ENCODE measurements at places on chromosomes 12 and 14.

- H3K4me1 ChIP-seq: peaks cover 12% of the 10 kb centered on the region
- no peak overlapping the region for H3K27ac ChIP-seq
- H3K27me3 ChIP-seq: no peaks in the 10 kb centered on the region
- H3K4me3 ChIP-seq: no peak overlapping the region
Measured at GRCh38 chr12:32569259-32569658, 109.8 kb upstream of the DNM1L start.

DNA sequence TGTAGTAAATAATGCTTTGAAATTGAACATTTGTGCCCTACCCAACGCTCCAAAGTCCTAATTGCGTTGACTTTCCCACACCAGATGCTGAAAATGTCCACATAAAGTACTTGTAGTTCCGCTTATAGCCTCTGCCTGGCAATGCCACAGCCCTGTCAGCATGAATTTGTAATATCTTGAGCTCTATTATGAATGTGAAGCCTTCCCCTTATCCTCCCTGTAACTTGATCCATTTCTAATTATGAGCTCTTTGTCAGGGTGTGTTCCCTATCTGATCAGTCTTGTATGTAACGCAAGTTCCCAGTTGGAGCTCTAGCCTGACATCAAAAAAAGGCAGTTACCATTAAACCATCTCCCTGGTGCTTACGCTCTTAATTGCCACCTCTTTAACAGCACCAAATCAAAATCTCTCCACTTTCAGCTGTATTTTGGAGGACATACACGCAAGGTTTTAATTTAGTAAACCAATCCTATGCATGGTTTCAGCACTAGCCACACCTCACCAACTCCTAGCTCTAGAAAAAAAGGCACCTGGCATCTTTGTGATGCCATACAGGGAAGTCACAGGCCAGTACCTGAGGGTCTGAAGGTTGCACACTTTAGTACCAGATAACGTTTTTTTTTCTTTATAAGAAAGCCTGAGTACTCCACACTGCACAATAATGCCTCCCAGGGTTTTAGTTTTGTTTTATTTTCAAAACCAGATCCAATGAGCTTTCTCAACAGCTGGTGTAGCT, 69.3 kb downstream of the EEA1 start:
- H3K27ac ChIP-seq: no peak overlapping the region
- H3K4me3 ChIP-seq: no peak overlapping the region
- H3K4me1 ChIP-seq: no peaks in the 10 kb centered on the region
- peak; percentile 30 for DNase-seq
- peaks cover 2% of the 10 kb centered on the region for H3K36me3 ChIP-seq

- H3K27ac ChIP-seq: no peak overlapping the region
- H3K36me3 ChIP-seq: no peaks in the 10 kb centered on the region
- H3K4me3 ChIP-seq: no peak overlapping the region
- no peaks in the 10 kb centered on the region for H3K27me3 ChIP-seq
- DNase-seq: peak; percentile 7
Measured at GRCh38 chr12:94874518-94875302, 128.8 kb downstream of the NDUFA12 start.

DNA sequence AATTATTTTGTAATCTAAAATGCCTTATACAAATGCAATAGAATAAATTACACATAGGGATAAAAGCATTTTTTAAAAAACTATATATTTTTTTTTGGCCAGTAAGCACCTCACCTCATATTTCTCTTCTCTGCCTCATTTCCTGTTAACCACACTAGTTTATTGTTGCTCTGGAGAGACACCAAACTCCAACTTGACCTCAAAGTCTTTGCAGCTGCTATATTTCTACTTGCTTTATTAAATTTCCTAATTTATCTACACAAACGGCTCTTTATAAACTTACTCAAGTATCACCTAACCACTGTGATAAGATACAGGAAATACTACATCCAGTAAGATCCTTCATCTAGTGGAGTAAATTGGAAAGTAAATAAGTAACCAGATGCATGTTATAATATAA, 622.3 kb downstream of the C12orf50 start:
- H3K36me3 ChIP-seq: no peaks in the 10 kb centered on the region
- H3K27ac ChIP-seq: no peak overlapping the region
- DNase-seq: no peak
- H3K27me3 ChIP-seq: no peaks in the 10 kb centered on the region

DNA sequence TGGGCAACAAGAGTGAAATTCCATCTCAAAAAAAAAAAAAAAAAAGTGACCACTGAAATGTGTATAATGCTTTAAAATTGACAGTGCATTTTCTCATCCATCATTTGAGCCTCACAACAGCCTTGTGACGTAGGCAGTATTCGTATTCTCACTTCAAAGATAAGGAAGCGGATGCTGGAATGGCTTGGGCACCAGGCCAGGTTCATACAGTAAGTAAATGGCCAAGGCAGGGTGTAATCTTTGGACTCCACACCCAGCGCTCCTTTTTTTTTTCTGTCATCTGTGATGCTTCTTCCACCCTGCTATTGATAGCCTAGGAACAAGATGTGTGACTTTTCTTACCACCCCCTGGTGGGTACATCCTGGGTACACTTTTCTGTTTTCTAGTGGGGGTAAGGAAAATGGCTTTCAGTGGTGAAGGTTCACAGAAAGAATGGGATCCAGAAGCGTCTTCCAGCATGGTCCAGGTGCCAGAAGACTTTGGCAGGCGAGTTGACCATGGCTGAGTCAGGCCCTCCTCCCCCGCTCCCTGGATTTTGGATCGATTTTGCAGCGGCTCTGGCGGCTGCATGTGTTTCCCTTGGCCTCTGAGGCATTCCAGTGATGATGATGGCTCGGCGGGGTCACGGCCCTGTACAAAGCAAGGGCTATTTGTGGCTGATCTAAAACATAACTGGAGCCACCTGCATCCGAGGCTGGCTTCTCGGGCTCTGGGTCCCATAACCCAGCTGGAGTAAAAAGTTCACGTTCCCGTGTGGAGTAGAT, 110.6 kb downstream of the CACNA1C start:
- no peaks in the 10 kb centered on the region for H3K27me3 ChIP-seq
- no peak for DNase-seq
- H3K4me3 ChIP-seq: no peak overlapping the region
- no peak overlapping the region for H3K27ac ChIP-seq
- no peaks in the 10 kb centered on the region for H3K36me3 ChIP-seq

GRCh38 chr14:94407906-94408305, 19.5 kb upstream of the SERPINA1 start:
- no peak overlapping the region for H3K27ac ChIP-seq
- H3K27me3 ChIP-seq: no peaks in the 10 kb centered on the region
- no peaks in the 10 kb centered on the region for H3K36me3 ChIP-seq
- H3K4me1 ChIP-seq: peaks cover 3% of the 10 kb centered on the region

GRCh38 chr12:12724421-12725085, 7.4 kb downstream of the CDKN1B start:
- H3K27ac ChIP-seq: peak overlapping the region; percentile 84
- no peaks in the 10 kb centered on the region for H3K27me3 ChIP-seq
- no peak for DNase-seq
- no peaks in the 10 kb centered on the region for H3K36me3 ChIP-seq

- no peaks in the 10 kb centered on the region for H3K27me3 ChIP-seq
- H3K4me1 ChIP-seq: no peaks in the 10 kb centered on the region
Measured at GRCh38 chr12:128298091-128298748, 31.2 kb downstream of the TMEM132C start.

DNA sequence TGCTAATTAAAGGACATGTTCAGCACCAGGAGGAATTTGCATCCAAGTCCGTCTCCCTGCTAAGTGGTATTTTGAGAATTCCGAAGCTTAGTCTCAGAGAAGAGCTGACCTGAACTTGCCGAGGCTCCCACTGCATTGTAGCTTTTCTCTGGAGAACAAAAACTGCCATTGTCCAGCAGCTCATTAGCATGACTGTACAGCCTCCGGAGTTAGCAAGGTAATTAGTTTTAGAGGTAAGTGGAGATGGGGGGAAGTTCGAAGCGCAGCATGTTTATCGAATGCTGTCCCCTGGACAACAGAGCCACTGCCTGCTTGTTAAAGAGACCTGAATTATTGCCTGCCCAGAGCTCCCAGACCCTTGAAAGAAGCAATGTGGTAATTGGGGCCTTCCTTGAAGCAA, 160.3 kb upstream of the PELI2 start:
- H3K27me3 ChIP-seq: no peaks in the 10 kb centered on the region
- no peak for DNase-seq
- peaks cover 4% of the 10 kb centered on the region for H3K4me1 ChIP-seq
- H3K27ac ChIP-seq: no peak overlapping the region
- H3K36me3 ChIP-seq: no peaks in the 10 kb centered on the region
- H3K4me3 ChIP-seq: no peak overlapping the region

DNA sequence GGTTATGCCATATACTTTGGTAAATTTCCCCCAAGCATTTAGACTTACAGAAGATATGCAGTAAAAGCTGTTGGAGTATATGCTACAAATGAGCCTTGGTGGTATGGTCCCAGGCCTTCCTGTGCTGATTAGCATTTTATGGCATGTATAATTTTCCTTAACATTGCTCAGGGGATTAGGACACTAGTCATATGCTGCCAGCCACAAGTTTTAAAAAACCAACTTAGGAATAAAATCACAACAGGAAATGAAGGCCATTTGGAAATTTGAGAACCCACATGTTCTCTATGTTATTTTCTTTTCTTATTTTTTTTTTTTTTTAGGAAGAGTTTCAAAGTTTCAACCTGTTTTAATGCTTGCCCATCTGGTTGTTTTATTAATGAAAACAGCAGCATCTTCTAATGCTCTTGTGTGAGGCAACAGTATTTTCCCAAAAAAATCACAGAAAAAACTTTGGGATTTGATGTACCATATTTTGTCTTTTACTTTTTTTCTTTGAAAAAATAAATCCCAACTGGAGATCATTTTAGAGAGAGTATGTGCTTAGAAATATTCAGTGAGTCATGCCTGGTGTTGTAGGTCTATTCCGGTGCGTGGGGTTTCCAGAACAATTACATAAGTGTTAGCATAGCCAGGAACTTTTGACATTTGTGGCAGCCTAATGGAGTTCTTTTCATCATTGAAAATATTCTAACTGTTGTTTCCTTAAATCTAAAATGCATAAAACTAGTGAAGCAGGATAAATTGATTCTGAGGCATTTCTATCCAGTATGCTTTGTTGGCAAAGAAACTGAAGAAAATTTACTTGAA, 21.7 kb upstream of the DUSP6 start:
- H3K4me3 ChIP-seq: no peak overlapping the region
- DNase-seq: no peak
- H3K36me3 ChIP-seq: no peaks in the 10 kb centered on the region
- H3K27ac ChIP-seq: no peak overlapping the region
- H3K27me3 ChIP-seq: no peaks in the 10 kb centered on the region
- H3K4me1 ChIP-seq: peaks cover 30% of the 10 kb centered on the region

GRCh38 chr12:113062502-113063395, 6.2 kb downstream of the DTX1 start:
- no peak overlapping the region for H3K4me3 ChIP-seq
- H3K27ac ChIP-seq: no peak overlapping the region
- H3K36me3 ChIP-seq: no peaks in the 10 kb centered on the region
- no peak for DNase-seq
- H3K4me1 ChIP-seq: no peaks in the 10 kb centered on the region

- no peaks in the 10 kb centered on the region for H3K27me3 ChIP-seq
- H3K36me3 ChIP-seq: no peaks in the 10 kb centered on the region
- no peak for DNase-seq
- no peaks in the 10 kb centered on the region for H3K4me1 ChIP-seq
- no peak overlapping the region for H3K27ac ChIP-seq
Measured at GRCh38 chr12:66272650-66273049, 29.6 kb upstream of the HELB start.

- H3K27ac ChIP-seq: peak overlapping the region; percentile 63
- peaks cover 5% of the 10 kb centered on the region for H3K36me3 ChIP-seq
- peaks cover 21% of the 10 kb centered on the region for H3K4me1 ChIP-seq
- no peak for DNase-seq
Measured at GRCh38 chr12:108689314-108690190, 41.8 kb downstream of the CORO1C start.

GRCh38 chr12:14937689-14938088, 648 bp downstream of the ERP27 start:
- H3K27me3 ChIP-seq: no peaks in the 10 kb centered on the region
- no peak overlapping the region for H3K4me3 ChIP-seq
- H3K4me1 ChIP-seq: peaks cover 12% of the 10 kb centered on the region

DNA sequence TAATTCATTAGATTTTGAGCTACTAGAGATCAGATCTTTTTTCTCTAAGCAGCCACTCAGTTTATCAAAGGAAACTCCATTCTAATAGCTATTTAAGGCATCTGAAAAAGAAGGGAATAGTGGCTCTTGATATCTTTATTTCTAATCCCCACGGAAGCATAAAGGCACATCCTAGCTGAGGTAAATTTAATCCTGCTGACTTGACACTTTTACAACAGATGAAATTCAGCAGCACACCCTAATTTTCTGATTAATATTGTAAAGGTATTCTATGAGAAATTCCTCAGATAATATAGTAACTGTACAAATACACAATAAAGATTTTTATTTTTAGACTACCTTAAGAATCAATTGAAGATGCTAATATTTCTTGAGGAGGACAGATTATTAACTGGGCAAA, 916.4 kb downstream of the TMTC2 start:
- no peak overlapping the region for H3K27ac ChIP-seq
- no peak overlapping the region for H3K4me3 ChIP-seq
- DNase-seq: no peak

GRCh38 chr12:46218322-46219095, 50.3 kb downstream of the SLC38A1 start:
- peak; percentile 25 for DNase-seq
- H3K36me3 ChIP-seq: peaks cover 21% of the 10 kb centered on the region
- no peaks in the 10 kb centered on the region for H3K27me3 ChIP-seq
- H3K27ac ChIP-seq: peak overlapping the region; percentile 94
- no peak overlapping the region for H3K4me3 ChIP-seq
- H3K4me1 ChIP-seq: peaks cover 33% of the 10 kb centered on the region

DNA sequence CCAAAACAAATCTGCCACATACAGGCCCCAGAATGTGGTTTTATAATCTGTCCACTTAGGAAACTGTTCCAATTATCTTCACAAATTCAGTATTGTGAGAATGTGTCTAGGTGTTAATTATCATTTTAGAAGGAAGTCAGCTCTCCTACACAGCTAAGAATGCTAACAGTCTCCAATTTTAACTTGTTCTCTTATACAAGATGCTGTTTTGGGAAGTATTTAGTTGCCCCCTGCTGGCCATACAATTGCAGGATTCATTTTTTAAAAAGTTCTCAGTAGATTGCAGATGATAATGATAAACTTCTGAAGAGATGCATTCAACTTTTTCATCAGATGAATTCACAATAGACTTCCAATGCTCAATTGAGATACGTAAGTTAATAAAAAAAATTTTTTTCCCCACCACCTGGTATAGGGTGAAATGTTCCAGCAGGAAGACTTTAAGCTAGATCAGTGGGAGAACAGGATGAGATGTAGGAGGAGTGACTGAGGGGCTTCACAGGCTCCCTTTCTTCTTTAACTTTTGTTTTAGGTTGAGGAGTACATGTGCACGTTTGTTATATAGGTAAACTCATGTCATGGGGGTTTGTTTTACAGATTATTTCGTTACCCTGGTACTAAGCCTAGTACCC, 27.3 kb upstream of the OSBPL8 start:
- no peak overlapping the region for H3K4me3 ChIP-seq
- no peaks in the 10 kb centered on the region for H3K36me3 ChIP-seq
- H3K27ac ChIP-seq: no peak overlapping the region
- no peaks in the 10 kb centered on the region for H3K4me1 ChIP-seq
- no peaks in the 10 kb centered on the region for H3K27me3 ChIP-seq

Data from trophoblast cell (in vitro differentiated cells and primary cell).